ENCODE measurements at places on chromosomes 2 and 18.
A peak's percentile ranks its signal among the peaks of the same experiment; 100 is the strongest.

DNA sequence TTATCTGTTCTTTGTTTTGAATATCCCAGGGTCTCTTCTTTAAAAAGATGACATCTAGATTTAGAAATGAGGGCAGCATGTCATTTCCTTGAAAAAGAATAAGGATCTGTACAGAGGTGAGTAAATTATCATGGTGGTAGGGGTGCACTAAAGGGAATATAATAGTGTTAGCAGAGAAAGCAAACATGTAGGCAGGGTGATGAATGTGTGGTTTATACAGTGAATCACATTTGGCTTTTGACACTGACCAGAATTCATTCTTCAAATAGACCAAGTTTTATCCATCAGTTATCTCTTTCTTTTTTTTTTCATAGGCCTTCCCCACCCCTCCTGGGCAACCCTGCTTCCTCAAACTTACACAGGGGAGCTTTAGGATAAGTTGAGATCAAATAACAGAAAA, 184.5 kb upstream of the LRP1B start:
- no peak for DNase-seq

- no peak for DNase-seq
These were observed 8.3 kb downstream of the MOCOS start for GRCh38 chr18:36195427-36196122.

DNA sequence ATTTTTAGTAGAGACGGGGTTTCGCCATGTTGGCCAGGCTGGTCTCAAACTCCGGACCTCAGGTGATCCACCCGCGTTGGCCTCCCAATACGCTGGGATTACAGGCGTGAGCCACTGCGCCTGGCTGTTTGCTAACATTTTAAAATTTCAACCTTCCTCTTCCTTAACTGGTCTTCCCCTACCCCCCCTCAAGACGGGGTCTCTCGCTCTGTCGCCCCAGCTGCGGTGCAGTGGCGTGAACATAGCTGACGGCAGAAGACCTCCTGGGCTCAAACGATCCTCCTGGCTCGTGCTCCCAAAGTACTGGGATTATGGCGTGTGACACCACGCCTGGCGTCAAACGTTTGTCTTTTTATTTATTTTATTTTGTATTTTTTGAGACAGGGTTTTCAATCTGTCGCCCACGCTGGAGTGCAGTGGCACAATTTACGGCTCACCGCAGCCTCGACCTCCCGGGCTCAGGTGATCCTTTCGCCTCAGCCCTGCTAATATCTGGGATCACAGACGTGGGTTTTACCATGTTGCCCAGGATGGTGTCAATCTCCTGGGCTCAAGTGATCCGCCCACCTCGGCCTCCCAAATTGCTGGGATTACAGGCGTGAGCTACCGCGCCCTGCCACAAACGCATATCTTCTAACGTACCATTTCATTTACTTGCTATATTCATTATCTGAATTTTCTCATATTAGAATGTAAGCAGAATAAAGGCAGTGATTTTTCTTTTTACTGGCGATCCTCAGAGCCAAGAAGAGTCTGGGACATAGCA, 984 bp upstream of the MSH2 start:
- no peak for DNase-seq

DNA sequence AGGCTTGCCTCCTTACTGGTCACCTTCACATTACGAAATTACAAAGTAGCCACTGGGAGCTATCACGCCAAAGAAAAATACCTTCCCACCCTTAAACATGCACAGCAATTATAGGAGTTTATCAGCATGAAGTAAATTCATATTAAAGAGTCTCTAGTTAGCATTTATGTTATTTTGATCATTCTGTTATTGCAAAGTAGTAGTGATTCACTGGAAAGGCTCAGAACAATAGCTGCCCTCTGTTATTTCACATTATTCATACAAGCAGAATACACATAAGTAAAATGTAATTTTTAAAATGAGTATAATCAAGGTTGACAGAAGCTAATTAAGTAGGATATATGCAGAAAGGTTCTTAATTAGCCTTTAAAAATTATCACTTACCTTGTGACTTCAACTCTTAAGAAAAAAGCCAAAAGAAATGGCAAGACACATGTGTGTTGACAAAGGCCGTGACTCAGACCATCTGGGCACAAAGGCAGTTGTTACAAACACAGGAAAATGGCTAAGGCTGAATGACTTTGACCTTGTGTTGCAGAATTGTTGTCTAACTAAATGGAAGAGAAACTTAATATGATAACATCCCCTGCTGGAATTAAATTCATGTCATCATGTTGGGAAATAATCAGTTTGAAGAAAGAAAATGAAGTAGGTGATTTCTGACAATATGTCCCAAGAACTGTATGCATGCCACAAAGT, 108.3 kb downstream of the ARL6IP6 start:
- DNase-seq: peak; percentile 72

DNA sequence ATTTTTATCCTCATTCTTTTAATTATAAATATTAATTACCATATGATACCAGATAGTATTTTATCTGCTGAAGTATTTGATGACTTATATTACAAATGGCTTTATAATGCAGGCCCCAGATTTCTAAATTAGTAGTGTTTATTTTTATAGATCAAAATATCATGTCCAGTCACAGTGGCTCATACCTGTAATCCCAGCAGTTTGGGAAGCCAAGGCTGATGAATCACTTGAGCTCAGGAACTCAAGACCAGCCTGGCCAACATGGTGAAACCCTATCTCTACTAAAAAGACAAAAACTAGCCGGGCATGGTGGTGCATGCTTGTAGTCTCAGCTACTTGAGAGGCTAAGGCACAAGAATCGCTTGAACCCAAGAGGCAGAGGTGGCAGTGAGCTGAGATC, 100.1 kb upstream of the ARHGAP15 start:
- peak; percentile 10 for DNase-seq

DNA sequence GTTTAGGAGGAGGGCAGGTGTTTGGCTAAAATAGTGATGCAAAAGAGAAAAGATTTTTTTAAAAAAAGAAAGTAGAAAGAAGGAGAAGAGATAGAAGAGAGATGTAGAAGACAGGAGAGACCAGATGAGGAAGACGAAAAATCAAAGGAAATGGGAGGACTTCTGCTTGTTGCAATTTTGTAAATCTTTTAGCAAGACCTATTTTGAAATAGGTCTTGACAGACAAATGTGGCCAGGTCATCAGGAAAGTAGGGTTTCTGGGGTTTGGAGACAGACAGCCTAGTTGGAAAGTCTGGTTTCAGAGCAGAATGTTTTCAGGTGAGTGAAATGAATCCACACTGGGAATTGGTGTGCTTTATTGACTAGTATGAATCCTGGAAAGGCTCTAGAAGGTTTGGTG, 104.5 kb upstream of the CAVIN2 start:
- DNase-seq: no peak

GRCh38 chr18:53503914-53504441, 720.5 kb downstream of the MBD2 start:
- DNase-seq: no peak

DNA sequence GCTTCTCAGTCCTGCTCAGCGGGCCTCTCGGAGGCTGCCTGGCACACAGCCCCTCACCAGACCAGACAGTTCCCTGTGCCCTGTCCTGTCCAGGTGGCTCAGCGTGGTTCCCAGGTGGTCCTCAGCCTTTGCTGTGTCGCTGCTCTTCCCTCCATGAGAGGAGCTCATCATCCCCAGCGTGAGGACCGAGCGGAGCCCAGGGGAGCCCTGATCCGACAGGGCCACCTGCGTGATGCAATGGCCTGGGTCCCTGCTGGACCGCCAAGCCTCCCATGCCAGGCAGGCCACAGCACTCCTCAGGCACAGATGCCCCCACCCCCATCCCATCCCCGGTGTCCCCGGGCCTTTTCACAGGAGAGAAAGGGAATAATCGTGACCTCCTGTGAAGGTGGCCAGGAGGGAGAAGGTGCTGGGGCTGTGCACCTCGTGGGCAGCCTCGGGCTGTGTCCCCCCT, 4.3 kb downstream of the GPC1 start:
- no peak for DNase-seq

GRCh38 chr2:196244966-196245365, 73.6 kb upstream of the STK17B start:
- no peak for DNase-seq

DNA sequence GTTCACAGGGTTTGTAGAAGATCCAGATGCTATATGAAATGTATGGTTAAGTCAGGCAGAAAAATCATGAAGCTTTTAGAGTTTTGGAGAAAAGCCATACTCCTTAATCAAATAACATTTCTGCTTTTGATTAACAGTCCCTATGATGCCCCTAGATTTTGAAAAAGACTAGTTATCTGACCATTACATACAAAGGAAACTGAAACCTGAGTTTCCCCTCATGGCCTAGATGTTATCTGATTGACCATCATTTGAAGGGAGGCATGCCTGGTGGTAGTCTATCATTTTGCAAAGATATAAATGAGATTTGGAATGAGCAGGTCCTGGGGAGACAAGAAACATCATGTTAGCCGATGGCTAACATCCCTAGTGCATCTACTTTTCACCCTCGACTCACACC, 704.3 kb upstream of the FSHR start:
- no peak for DNase-seq

DNA sequence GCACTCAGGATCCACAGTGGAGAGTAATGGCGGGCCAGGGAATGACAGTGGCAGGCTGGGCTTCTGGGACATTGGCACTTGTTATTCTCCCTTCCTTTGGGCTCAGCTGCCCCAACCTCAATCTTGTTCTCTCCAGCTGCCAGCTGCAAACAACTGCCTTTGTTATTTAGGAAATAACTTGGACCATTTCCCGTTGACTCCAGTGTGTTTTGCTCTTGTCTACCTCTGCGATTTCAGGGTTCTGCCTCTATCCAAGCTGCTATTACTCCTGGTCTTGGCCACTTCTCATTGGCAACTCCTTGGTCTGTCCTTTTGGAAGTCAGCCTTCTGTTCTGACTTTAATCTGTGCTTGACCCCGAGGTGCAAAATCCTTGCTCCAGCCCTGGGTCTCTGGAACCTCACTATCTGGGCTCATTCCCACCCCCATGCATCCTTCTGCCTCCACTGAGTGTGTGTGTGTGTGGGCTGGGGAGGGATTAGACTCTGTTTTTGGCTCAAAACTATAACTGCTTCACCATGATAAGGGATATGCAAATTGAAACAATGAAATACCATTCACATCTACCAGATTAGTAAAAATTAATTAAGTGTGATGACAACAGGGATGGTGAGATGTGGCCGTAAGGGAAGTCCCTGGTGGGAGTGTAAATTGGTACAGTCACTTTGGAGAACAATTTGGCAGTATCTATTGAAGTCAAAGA, 134.1 kb upstream of the CXCR4 start:
- peak; percentile 9 for DNase-seq

DNA sequence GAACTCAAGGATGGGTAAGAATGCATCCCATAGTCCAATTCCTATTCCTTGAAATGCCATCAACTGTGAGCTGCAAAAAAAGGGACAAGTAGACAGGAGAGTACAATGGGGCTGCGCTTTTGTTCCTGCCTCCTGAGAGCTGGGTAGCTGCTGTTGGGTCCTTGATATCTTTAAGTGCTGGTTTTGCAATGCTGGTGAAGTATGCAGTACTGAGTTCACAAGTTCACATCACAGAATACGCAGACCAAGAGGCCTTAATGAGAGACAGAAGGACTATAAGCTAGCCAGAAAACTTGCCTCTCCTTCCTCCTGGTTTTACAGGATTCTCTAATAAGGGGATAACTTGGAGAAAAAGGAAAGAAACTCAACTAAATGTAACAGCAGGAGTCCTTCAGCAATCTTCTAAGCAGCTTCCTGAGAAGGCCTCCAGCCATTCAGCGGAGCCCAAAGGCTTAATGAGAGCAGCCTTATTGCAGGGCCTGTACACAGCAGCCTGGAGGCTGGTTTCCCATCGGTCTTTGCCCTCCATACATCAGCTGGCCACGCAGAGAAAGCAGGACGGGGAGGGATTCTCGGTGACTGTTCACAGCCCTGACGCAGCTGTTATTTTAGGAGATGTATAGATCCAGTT, 293.1 kb downstream of the CDCA7 start:
- DNase-seq: no peak

- no peak for DNase-seq
These were observed 133.6 kb upstream of the XPO1 start for GRCh38 chr2:61671561-61672315.

GRCh38 chr2:29261003-29261402, 145.8 kb downstream of the CLIP4 start:
- DNase-seq: no peak

- DNase-seq: no peak
These were observed 10.8 kb upstream of the TAF4B start for GRCh38 chr18:26215247-26215970.

DNA sequence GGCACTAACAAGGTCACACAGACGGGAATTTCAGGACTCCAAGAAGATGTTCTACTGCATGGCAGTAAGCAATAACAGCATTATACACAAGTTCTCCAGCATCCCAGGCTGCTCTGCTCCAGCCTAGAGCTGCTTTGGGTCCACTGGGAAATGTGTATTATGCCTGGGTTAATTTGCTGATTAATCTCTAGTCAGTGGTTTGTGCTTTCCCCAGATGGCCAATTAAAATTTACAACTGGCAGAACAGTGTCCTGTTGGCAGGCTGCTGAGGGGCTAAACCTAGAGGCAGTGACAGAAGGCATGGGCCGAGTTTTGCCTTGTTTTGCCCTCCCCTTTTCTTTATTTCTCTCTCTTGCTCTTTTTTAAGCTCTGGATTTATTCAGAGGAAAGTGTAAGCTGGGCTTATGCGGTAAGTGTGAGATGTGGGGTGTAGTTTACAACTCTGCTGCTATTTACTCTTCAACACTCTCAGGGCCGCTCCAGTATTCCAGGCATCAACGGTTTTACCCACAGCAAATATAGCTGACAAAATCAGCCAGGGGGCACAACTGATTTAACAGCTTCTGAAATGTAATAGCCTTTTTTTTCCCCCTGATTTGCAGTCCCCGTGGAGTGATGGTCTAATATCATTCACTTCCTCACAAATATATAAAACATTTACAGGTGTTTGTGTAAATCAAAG, 348.0 kb downstream of the GPD2 start:
- DNase-seq: no peak

GRCh38 chr18:79129120-79129519, 59.9 kb downstream of the ATP9B start:
- no peak for DNase-seq

- DNase-seq: no peak
These were observed 294.6 kb upstream of the SLC14A2 start for GRCh38 chr18:45320724-45321123.

DNA sequence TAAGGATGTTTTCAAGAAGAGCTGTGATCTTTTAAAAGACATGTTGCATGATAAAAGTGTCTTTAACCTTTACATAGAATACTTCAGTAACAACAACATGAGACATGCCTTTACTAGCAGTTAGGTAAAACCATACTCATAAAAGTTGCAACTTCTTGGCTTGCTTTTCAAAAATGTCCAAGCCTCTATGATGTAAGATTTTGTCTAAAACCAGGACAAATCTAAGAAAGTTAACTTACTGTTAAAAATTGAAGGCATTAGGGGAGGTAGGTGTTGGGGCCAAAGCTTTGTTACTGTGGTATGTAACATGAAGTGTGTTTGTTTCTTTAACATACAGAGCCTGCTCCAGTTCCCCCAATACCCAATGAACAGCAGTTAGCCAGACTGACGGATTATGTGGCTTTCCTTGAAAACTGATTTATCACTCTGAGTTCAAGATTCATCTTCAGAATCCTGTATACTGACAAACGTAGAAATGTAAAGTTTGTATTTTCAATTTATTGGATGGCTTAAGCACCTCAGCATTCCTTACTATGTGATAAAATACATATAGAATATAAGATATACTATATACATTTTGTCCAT, 11.7 kb downstream of the COPS8 start:
- no peak for DNase-seq

- DNase-seq: no peak
These were observed 5.1 kb downstream of the RHOB start for GRCh38 chr2:20451761-20452499.

Measured in myocyte (in vitro differentiated cells).